ENCODE measurements at places on chromosomes 16 and 17. TPM values are rescaled to one million over a fixed set of nuclear protein-coding genes. Genes with fewer than 3 reads are reported as not detected.

GRCh38 chr17:69428252-69428980 is 13.9 kb downstream of the MAP2K6 start:
- no peak for DNase-seq

GRCh38 chr16:53780051-53780450 is 76.1 kb downstream of the FTO start:
- DNase-seq, result no peak

DNA sequence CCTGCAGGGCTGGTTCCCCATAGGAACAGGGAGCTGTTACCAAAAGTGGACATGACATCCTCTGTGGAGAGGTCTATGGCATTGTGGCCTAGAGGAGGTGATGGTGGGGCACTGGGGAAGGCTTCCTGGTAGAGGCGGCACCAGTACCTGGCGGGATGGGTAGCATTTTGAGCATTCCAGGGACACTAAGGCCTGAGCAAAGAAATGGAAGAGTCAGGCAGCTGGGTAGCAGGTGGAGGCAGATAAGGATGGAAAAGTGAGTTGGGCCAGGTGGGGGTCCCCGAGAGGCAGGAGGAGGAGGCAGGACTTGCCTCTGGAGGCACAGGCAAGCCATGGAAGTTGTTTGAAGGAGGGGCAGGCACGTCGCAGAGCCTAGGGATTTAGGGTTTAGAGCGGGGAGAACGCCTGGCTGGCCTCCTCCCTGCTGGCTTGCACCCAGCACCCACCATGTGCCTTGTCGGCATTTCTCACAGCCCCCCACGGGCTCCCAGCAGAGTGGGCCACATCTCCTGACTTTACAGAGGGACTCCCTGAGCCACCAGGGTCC is 5.1 kb upstream of the ADCY7 start:
- DNase-seq, result no peak

DNA sequence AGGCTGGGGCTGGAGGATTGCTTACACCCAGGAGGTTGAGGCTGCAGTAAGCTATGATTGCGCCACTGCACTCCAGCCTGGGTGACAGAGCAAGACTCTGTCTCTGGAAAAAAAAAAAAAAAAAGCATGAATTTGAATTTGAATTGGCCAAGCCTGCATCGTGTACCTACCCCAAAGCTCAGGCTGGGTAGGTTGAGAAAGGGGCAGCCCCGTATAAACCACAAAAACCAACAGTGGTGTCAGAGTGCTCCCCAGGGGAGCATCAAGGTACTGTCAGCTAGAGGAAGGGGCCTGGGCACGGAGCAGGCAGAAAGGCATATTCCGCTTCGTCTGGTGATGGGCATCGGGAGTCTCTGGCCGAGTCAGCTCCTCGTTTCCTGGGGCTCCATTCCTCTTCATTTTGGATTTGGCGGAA is 40.9 kb downstream of the RAP1GAP2 start:
- no peak for DNase-seq

DNA sequence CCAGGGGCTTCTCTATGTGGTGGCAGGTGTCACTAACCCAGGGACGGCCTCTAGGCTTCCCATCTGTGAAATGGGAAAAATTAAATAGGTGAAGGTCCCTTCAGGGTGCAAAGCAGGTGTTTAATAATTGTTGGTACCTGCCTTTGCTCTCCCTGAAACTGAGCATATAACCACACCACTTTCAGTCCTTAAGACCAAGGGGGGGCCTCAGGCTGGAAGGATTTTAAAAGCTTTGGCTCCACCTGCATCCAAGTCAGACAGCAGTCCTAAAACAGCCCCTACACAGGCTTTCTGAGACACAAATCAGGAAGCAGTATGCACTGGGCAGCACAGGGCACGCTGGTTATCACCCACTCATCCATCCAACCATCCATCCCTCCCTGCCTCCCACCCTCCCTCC is 55.0 kb downstream of the TK2 start:
- DNase-seq, result no peak

GRCh38 chr17:67716405-67716798 is 1.3 kb upstream of the NOL11 start:
- DNase-seq, result no peak

DNA sequence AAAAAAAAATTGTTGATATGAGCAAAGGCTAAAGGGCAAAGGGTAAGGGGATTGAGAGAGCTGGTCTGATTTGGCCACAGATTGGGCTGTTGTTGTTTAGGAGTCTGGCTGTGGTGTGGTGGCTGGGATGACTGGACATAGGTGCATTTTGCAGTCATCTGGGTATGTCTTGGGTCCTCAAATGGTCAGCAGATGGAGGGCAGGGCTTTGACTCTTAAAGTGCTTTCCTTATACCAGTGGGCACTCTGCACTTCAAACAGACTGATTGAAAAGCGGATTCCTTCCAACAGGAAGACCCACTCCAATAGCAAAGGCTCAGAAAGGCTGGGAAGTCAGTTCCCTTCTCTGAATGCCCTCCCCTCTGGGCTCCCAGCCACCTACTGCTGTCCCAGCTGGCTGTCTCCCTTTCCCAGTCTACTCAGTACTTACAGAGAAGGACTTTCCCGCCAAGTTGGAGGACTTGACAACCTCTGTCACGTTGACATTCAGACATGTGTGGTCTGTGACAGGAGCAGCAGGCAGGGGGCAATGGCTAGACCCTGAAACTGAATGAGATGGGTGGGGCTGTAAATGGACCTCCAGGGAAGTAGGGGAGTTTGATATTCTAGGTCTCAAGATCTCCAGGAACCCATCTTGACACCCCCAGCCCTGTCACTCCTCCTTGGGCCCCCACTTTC is 19.6 kb upstream of the MFSD6L start:
- DNase-seq, result no peak

DNA sequence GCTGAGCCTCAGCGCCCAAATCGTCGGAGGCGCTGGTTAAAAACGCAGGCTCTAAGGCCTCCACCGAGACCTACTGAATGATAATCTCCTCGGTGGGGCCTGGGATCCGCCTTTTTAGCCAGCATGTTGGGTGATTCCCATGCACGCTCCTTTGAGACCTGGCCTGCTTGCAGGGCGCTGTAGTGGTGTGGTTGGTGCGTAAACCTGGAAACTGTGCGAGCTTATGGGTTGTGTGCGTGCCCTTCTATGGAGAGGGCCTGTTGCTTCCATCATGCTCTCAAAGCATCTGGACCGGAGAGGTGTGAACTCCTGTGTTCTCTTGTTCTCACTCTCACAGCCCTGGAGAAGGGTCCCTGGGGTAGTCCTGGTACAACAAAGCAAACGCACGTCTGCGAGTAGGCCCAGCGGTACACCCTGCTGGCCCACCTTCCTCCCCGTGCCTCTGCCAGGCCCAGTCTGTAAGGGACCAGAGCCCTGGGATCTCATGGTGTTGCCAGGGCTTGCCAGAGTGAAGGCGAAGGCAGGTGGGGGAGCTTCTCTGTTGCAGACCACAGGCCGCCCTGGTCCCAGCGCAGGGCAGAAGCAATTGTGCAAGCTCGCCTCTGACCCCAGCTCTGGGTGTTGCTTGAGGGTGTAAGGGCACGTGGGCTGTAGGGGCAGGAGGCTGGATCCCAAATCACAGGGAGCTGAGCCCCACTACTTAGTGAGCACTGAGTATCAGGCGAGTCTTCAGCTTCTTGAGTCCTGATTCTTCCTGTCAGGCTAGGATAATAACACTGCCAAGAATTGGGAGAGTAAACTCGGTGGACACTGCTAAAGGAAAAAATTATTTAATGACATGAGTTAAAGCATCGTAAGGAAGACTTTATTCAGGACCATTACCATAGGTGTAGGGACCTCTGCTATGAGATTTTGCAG is 879 bp upstream of the LRRC75A start:
- DNase-seq, result peak; percentile 44

DNA sequence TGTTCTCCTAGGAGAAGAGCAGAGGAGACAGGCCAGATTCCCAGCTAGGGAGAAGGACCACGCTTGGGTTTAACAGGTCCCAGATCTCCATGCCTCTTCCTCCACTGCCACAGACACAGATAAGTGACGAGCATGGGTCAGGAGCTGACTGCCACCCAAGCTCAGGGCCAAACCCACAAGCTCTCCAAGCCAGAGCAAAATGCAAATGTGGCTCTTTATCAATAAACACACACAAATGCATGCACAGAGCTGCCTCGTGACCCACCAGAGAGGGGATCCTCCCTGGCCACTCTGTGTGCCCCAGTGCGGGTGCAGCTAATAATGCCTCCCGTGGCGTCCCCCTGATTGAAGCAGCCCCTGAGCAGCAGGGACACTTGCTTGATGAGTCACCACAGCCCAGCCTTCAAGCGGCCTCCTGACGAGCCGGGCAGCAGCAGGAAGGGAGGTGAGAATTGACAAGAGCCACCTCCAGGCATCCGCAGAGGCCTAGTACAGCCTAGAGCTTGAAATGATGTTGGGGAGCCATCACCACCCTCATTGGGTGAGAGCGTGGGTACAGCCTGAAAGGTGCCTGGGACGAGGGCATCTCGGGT is 143.9 kb downstream of the CCDC182 start:
- no peak for DNase-seq

DNA sequence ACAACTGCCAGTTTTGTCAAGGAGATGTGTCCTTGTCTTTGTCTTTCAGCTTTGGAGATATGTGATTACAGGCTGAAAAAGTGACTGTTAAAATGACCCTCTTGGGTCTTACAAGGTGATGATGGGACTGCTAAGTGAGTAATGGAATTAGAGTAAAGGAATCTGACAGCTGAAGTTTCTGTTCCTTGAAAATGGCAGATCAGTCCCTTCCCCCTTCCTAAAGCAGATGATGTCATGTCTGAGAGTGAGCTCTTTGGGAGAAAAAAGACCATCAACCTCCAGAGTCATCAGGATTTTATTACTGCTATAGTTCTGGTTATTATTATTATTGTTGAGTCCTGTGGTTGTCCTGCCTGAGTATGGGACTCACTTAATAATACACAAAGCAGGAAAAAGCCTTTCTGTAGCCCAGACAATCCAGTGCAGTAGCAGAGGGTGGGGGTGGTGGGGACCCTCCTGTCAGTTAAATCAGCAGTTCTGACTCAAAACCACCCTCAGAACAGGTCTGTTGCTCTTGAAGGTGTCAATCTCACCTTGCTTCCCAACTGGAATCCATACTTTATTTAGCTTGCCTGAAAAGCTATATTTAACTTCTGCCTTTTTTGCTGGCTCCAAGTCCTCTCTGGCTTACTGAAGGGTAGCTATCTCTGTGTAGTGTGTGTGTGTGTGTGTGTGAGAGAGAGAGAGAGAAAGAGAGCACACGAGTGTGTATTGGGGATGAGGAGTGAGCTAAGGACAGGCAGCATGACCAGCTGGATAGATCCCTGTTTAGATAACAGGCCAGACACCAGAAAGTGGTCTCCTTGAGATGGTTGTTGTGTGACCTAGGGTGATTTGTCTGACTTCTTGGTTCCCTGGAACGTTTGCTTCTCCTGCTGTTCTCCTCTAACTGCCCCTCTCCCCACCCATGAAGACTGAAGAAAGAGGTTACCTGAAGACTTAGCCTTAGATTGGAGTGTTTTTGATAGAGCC is 4.9 kb downstream of the HROB start:
- no peak for DNase-seq

DNA sequence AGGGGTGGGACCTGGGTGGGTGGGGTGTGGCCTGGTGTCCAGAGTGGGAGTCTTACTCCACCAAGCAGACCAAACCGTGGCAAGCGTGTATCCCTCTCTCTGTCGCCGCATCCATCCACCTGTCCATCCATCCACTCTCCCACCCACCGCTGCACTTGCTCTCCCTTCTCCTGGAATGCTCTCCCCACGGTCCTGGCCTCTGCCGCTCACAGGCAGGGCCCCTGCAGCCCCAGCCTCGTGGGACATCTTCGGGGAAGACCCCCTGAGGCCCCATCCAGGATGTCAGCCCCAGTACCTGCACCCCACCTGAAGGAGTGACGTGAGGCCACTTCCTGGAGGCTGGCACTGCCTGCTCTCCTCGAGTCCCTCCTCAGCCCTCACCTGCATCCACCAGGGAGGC is 189.5 kb upstream of the GSE1 start:
- no peak for DNase-seq

GRCh38 chr17:73128496-73128895 is 36.0 kb upstream of the SLC39A11 start:
- no peak for DNase-seq

- peak; percentile 9 for DNase-seq
Measured at GRCh38 chr16:35713762-35714650, 2254.6 kb downstream of the TP53TG3F start.

DNA sequence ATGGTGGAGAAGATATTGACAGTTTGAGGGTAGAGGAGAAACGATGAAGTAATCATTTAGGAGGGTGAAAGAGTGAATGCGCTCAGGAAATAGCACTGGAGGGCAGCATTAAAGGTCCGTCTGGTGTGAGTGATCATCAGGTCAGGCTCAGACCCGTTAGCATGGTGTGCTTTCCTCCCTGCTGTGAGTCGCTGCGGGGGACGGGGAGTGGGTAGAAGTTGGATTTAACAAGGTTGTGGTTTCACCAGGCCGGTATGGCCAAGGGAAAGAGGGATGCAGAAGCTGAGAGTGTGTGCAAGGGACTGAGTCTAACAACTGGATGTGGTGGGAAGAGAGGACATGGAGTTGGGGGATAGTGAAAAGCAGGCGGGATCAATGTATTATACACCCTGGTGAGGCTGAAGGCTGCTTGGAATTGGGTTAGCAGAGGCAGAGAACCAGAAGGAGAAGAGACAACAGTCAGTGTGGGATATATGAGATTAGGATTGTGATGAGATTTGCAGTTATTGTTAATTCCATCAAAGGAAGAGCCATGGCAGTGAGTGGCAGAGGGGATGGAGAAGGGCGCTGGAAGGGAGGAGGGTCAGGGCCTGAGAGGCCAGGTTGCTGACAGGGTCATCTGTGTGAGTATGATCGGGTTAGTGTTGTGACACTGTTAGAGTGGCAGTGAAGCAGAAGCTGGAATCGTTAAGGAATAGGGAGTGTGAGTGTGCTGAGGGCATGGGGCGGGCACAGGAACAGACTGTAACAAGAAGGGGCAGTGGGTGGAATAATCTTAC is 59.0 kb upstream of the TBX2 start:
- DNase-seq, result no peak

Gene CBX1
- 11.6 TPM for total RNA-seq

Gene SNAI3
- 0.05 TPM for total RNA-seq

Gene CCDC200
- not detected for total RNA-seq

Gene C17orf50
- total RNA-seq, result not detected

Gene CDH15
- total RNA-seq, result not detected

Gene CDRT4
- total RNA-seq, result 1.8 TPM

Gene ERI2
- 26.0 TPM for total RNA-seq

Gene DNAI2
- not detected for total RNA-seq

Gene TMEM11
- 10.2 TPM for total RNA-seq

Gene TMEM235
- total RNA-seq, result not detected

Gene KRTAP9-8
- total RNA-seq, result not detected

Gene TPSD1
- total RNA-seq, result not detected
